ENCODE measurements at places on chromosomes 6 and 20.

DNA sequence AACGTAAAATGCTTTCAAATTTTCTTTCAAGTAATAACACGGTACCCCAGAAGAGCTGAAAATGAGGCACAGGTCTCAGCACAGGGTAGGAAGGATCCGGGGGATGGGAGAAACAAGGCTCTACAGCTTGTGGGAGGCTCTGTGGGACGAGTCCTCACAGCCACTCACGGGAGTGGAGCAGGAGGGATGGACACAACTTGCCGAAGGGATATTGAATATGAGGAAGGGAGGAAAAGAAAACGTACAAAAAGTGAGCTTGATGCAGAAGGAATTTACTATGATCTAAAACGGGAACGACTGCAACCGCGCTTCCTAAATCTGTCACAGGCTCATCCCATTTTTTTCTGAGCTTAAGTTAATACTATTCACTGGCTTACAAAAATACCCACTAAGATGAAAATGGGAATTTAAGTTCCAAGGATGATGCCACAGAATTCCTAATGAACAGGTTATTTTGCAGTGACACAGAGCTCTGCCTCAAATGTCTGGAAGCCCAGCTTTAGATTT lies 72.9 kb downstream of the FYN start:
- no peak for DNase-seq

DNA sequence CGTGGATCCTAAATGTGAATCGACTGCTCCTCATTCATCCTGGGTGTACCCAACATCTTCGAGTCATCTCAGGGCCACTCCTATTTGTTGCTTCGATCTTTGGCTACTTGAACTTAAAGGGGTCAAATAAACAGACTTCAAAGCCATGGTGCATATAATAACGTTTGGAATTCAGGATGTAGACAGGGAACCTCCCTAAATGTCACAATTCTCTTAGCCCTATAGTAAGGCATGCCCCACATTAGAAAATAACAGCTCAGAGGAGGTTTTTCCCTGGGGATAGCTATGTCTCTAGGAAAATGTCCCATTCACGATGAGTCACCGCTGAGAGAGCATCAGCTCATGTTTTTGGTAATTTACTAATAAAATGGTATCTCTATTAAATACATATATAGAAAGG lies 54.8 kb upstream of the BMP6 start:
- DNase-seq: no peak

DNA sequence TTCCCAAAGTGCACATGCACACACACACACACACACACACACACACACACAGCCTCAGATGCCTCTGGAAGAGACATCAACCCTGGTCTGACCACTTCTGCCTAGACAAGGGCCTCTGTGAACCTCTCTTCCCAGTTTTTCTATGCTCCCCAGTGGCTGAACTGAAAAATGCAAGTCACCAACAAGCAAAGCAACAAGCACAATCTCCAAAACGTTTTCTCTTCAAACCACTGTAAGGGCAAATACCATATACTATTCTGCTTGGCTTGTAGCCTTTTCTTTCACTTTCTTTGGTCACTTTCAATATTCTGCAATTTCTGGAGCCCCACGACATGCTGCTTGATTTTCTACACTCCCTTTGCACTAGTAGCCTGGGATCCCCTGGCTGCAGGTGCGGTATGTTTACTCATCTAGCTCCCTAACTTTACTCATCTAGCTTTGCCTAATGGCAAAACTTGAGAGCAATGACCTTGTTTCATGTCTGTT lies 121.4 kb upstream of the DST start:
- DNase-seq: no peak

- DNase-seq: peak; percentile 46
These were observed at the start of gene ZNF391 for GRCh38 chr6:27388293-27389197. Gene ZNF391 (plus strand): TSS chr6:27388759. CDS start chr6:27400371, 11,612 bp downstream.

- no peak for DNase-seq
These were observed 562 bp upstream of the SMLR1 start for GRCh38 chr6:130826442-130827246.

DNA sequence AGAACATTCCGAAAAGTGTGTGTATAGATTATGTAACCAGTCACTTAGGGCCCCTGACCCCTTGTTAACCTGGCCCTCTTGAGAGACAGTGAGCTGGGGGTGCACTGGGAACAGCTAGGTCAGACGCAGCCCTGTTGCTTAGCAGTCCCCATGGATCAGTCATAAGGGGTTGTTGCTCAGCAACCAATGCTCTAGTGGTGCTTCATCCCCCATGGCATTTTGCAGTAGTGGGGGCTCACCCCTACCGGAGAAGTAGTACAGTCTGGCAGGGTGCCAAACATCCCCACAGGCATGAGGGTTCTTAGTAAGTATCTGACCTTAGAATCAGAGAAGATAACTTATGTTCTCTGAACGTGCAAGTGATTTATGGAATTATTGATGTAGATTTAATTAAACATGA lies 12.3 kb downstream of the PKIB start:
- DNase-seq: no peak

GRCh38 chr20:25344634-25345033 lies 46.0 kb downstream of the ABHD12 start:
- DNase-seq: no peak

GRCh38 chr20:8454137-8454712 lies 322.2 kb downstream of the PLCB1 start:
- peak; percentile 3 for DNase-seq

Measured in stimulated activated CD4-positive, alpha-beta T cell treated with anti-CD3 and anti-CD28 coated beads, TNF-alpha, amount 100 ng/mL, for 48 hours (primary cell).